Activated CD4-positive, alpha-beta T cell treated with anti-CD3 and anti-CD28 coated beads, Interleukin-2, amount 10 ng/mL, durations not matched to agents 24 days and 14 days (primary cell): ENCODE measurements at places on chromosomes 5 and 9. TPM values are rescaled to one million over a fixed set of nuclear protein-coding genes. Genes with fewer than 3 reads are reported as not detected.

DNA sequence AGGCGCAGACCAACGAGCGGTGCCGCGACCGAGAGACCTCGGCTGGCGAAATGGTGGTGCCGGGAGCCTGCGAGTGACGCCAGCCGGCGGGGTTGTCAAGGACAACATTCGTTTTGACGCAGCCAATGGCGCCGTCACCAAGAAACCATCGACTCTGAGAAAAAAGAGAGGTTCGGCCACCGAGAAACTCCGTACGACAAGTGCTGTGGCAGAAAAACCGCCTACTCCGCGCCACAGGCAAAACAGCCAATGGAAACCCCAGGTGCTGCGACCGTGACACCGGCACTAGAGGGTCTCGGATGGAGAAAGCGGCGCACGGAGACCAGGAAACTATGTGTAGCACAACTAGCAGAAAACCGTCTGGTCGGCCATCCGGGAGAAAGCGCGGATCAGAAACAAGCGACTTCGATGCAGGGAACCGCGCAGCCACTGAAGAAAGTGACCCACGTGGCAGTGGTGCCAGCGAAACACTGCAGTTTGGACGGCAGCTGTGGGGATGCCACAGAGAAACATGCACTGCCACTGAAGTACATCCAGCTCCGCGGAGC lies 88.8 kb downstream of the ANXA2R start:
- peaks cover 4% of the 10 kb centered on the region for H3K36me3 ChIP-seq
- peaks cover 5% of the 10 kb centered on the region for H3K27me3 ChIP-seq
- peaks cover 37% of the 10 kb centered on the region for H3K4me1 ChIP-seq
- DNase-seq, result peak; percentile 93
- H3K27ac ChIP-seq, result peak overlapping the region; percentile 100

- peaks cover 50% of the 10 kb centered on the region for H3K4me1 ChIP-seq
- no peak overlapping the region for H3K4me3 ChIP-seq
- H3K36me3 ChIP-seq, result no peaks in the 10 kb centered on the region
- peaks cover 2% of the 10 kb centered on the region for H3K27me3 ChIP-seq
- DNase-seq, result no peak
These were observed 381.4 kb downstream of the GADD45G start for GRCh38 chr9:89986190-89986589.

DNA sequence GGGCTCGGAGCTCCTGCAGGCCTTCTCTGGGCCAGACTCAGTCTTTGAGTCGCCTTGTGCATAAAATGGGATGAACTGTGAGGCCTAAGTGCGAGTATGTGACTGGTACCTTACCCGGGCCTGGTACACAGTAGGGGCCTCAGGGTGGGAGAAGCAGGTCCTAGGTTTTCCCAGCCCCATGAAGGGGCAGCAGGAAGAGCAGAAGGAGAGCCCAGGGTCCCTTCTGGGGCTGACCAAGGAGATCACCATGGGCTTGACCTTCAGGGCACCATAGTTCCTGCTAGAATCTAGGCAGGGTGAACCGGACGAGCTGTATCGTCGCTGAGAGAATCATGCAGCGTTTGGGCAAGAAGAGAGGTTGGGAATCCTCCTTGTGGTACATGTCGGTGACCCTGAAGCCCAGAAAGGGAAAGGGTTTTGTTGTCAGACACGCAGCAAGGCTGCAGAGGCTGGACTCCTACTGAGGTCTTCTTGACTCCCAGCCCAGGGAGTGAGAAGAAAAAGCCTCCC lies 373 bp upstream of the PHYKPL start:
- peaks cover 36% of the 10 kb centered on the region for H3K36me3 ChIP-seq
- H3K27ac ChIP-seq, result peak overlapping the region; percentile 83
- DNase-seq, result no peak

DNA sequence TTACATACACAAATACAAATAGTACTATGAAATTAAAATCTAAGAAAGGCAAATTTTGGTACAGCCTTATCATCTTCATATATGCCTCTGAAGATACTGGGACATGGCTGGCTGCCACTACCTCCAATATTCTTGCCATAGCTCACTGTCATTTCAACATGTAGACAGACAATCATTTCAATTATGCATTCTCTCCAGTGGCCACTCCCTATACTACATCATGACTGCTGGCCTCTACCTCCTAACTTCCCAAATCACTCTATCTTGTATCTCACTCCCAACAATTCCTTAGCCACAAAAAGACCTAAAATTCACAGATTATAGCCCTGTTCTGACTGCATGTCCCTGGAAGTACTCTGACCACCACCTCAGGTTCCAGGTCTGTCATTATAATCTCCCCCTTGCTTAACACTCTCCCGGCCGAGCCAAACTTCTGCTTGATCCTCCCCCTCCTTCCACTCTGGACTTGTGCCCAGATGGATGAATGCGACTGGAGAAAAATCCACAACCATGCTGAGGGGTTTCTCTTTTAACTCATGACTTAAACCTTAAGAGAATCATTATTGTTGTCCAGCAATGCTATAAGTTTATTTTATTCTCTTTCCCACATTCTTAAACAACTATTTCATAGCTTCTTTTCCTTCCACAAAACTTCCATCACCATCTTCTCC lies 225.3 kb upstream of the TLE4 start:
- H3K27me3 ChIP-seq, result no peaks in the 10 kb centered on the region
- no peaks in the 10 kb centered on the region for H3K4me1 ChIP-seq
- H3K4me3 ChIP-seq, result no peak overlapping the region
- H3K36me3 ChIP-seq, result no peaks in the 10 kb centered on the region
- H3K27ac ChIP-seq, result no peak overlapping the region

- no peaks in the 10 kb centered on the region for H3K27me3 ChIP-seq
- no peak overlapping the region for H3K27ac ChIP-seq
- H3K4me3 ChIP-seq, result no peak overlapping the region
- no peaks in the 10 kb centered on the region for H3K4me1 ChIP-seq
These were observed 67.4 kb downstream of the CHSY3 start for GRCh38 chr5:129971714-129972113.

DNA sequence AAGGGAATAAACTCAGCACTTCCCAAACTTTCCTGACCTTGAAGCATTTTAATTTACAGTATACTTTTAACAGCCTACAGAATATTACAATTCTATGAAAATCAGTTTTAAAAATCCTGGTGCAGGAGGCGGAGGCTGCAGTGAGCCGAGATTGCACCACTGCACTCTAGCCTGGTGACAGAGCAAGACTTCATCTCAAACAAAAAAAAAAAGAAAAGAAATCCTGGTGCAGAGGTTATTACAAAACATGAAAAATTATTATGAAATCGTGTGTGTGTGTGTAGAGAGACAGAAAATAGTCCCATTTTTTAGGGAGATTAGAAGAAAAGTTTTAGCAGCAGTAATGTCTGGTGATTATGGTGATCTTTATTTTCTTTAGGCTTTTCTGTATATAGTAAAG lies 26.9 kb downstream of the GOLPH3 start:
- no peak for DNase-seq
- peaks cover 32% of the 10 kb centered on the region for H3K36me3 ChIP-seq
- no peak overlapping the region for H3K4me3 ChIP-seq
- H3K4me1 ChIP-seq, result peaks cover 19% of the 10 kb centered on the region
- H3K27ac ChIP-seq, result no peak overlapping the region

DNA sequence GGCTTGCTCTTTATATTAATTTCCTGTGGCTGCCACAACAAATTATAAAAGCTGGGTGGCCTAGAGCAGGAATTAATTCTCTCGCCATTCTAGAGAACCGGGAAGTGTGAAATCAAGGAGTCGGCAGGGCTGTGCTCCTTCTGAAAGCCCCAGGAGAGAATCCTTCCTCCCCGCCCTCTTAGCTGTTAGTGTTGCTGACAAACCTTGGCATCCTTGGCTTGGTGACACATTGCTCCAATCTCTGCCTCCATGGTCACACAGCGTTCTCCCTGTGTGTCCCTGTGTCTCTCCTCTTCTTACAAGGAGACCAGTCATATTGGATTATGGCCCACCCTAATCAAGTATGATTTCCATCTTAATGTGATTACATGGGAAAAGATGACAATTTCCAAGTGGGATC lies 55.9 kb upstream of the NEURL1B start:
- no peak for DNase-seq
- no peak overlapping the region for H3K4me3 ChIP-seq
- H3K27ac ChIP-seq, result no peak overlapping the region
- no peaks in the 10 kb centered on the region for H3K4me1 ChIP-seq
- H3K27me3 ChIP-seq, result peaks cover 4% of the 10 kb centered on the region

DNA sequence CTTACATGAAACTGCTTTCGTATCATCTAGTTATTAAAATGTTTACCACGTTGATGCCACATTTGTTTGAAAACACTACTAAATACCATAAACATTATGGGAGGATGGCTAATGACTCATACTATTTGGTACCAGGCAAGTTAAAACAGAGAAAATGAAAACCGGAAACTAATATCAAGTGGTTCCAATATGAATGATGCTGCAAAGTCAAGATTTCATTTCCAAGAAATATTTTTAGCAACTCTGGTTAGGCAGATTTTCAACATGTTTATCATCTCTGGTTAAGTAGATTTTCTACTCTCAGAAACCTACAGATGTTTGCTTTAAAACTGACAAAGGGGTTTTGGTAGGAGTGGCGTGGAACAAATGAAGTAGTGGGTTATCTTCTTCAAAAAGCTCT lies 4.9 kb upstream of the F2R start:
- H3K27ac ChIP-seq, result peak overlapping the region; percentile 57
- peaks cover 4% of the 10 kb centered on the region for H3K36me3 ChIP-seq
- no peak for DNase-seq
- H3K27me3 ChIP-seq, result peaks cover 15% of the 10 kb centered on the region

DNA sequence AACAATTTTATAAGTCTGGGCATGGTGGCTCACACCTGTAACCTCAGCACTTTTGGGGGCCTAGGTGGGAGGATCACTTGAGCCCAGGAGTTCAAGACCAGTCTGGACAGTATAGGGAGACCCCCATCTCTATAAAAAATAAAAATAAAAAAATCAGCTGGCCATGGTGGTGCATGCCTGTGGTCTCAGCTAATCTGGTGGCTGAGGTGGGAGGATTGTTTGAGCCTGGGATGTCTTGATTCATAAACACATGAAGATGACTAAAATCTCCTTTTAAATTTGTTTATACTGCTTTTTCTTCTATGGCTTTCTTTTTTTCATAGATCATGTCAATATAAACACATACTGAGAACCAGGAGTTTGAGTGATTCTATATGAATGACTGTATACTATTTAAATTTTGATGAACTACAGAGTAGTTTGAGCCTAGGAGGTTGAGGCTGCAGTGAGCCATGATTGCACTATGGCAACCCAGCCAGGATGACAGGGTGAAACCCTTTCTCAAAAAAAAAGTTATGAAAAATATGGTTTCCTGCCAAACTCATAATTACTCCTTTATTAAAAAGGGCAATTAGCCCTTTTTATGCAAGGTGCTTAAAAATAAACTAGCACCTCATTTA lies 14.2 kb downstream of the RIC1 start:
- no peaks in the 10 kb centered on the region for H3K27me3 ChIP-seq
- no peak for DNase-seq
- no peak overlapping the region for H3K4me3 ChIP-seq
- H3K27ac ChIP-seq, result no peak overlapping the region
- H3K4me1 ChIP-seq, result peaks cover 16% of the 10 kb centered on the region

DNA sequence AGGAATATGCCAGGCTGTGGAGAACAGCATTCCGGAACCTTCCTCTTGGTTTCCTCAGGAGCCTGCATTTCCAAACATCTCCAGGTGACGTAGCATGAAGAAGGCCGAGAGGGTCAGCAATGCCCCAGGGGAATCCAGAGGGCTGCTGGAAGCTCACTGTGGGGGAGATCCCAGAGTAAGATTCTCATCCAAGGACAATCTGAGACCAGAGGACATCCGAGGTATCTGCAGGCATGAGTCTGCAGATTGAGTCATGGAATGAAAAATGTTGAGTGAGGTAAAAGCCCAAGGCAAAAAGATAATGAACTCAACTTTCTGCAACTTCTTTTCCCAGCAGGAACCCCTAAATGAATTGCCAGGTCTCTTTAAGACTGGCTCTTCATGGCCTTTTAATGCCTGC lies 73.5 kb downstream of the KIF4B start:
- H3K4me1 ChIP-seq, result no peaks in the 10 kb centered on the region
- H3K36me3 ChIP-seq, result no peaks in the 10 kb centered on the region
- no peaks in the 10 kb centered on the region for H3K27me3 ChIP-seq
- H3K27ac ChIP-seq, result no peak overlapping the region

DNA sequence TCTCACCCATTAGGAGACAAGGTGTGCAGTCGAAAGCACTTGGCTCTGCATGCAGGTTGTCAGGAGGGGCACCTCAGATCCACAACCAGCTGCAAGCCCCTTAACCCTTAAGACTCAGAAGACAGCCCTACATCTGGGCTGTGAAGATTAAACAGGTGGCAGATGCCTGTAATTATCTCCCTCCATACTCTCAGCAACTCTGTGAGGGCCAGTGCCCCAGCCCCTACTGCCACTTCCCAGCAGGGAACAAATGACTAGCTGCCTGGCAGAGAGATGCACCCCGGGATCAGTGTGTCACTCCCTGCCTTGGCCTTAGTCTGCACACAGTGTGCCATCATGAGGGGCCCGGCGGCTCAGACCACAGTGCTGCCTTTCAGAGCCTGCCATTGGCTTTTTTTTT lies 42.0 kb downstream of the CRB2 start:
- H3K36me3 ChIP-seq, result no peaks in the 10 kb centered on the region
- no peak overlapping the region for H3K27ac ChIP-seq
- H3K4me3 ChIP-seq, result no peak overlapping the region
- H3K27me3 ChIP-seq, result no peaks in the 10 kb centered on the region
- no peak for DNase-seq

DNA sequence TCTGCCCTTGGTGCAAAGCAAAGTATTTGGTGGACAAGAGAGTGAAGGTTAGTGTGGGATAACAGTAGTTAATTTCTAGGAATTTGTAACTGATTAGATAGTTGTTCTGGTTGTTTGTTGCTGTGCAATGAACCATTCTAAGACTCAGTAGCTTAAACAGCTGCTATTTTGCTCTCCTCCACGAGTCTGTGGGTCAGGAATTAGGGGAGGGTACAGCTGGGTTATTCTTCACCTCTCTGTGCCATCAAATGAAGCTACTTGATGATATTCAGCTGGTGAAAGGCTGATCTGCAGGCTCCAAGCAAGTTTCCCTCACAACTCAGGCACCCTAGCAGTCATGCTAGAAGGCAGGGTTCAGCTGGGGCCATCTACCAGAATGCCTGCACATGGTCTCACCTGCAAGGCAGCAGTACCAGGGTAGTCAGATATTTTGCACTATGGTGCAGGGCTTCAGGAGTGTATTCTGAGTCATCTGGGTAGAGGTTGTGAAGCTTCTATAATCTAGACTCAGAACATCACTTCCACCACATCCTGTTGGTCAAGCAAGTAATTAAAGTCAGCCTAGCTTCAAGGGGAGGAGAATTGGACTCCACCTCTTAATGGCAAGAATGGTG lies 159.5 kb upstream of the SLC28A3 start:
- H3K27me3 ChIP-seq, result no peaks in the 10 kb centered on the region
- H3K4me1 ChIP-seq, result no peaks in the 10 kb centered on the region
- no peak for DNase-seq
- no peak overlapping the region for H3K4me3 ChIP-seq

The LCN15 gene
- not detected in 2 replicates for total RNA-seq

The GABRG2 gene
- not detected in 2 replicates for total RNA-seq

The FOXD4L4 gene
- total RNA-seq, result not detected in 2 replicates

The PCDHGA5 gene
- total RNA-seq, result 0.19 and 0.51 TPM in 2 replicates

The CTSL gene
- total RNA-seq, result 4.0 and 4.9 TPM in 2 replicates

The CCL27 gene
- 0.52 and 0.70 TPM in 2 replicates for total RNA-seq

The TIMD4 gene
- total RNA-seq, result 13.9 and 15.1 TPM in 2 replicates
